ENCODE measurements at places on chromosomes 12 and 14.

DNA sequence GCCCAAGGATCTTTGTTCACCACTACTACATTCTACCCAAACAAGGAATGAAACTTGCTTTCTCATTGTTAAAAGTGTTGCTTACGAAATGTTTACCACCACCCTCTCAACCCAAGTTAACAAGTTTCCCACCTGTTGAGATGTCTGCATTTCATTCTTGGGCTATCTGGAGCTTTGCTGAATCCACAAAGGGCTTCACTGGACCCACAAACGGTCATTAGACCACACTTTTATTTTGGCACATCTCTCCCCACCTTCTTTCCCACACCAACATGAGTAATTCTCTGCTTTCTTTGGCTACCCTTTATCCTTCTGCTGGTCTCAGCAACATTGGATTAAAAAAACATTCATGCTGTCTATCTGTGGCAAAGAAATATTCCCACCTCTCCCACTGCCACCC is 78.0 kb downstream of the TMEM260 start:
- DNase-seq: no peak

DNA sequence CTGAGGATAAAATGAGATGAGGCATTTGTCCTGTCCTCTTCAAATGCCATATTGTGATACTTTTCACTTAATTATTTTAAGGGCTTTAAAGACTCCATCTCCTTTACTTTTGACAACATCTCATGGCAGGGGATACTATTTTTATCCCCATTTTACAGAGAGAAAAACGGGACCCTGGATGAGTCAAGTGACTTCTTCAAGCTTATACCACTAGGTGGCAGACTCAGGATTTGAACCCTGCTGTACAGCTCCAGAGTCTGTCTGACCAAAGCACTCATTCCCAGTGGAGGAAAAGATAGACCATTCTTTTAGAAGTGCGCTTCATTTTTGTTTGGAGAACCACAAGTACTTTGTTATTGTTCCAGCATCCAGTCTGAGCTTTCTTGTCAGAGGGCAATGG is 1.7 kb upstream of the SMOC1 start:
- peak; percentile 67 for DNase-seq

DNA sequence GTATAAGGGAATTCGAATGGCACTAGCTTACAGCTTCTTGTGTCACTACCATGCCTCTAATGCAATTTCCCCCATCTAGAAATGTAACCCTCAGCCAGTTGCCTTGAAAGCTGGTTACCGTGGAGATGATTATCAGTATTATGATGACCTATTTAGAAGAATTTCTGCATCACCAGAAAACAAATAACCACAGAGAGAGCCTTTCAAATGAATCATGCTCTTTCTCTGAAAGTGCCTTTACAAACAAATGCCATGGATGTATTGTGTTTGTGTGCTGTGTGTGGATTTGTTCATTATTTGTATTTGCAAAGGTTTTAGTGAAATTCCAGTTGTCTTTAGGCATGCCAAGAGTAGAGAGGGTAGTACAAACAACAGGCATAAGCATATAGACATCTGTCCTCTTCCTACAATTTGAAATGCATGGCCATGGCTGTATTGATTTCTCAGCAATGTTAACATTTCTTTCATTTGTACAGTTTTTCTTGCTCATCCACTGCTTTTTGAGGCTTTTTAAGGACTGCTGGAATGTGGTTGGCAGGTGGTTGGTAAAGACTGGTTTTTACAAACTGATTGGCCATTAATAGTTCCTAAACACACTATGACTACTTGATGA is 266.5 kb downstream of the PAWR start:
- peak; percentile 91 for DNase-seq

- peak; percentile 68 for DNase-seq
Observed at GRCh38 chr12:53623548-53624385, 2.4 kb downstream of the ATF7 start.

- DNase-seq: no peak
Observed at GRCh38 chr12:19642345-19642744, 203.1 kb downstream of the AEBP2 start.

DNA sequence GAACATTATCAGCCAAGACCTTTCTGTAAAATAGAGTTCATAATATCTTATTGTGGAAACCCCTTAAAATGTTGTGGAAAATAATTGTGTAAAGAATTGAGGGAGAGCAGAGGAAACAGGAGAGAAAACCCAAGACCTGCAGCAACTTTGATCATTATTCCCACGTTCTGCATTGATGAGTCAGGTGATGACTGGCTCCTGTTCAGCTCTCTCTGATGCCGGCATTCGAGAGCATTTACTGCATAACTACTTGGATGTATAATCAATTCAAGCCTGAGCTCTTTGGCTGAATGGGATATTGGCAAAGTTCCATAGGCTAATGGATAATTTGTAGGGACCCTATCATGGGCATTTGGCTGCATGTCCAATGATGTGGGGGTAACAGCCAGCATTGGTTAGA is 176.3 kb upstream of the ARID2 start:
- DNase-seq: peak; percentile 15

DNA sequence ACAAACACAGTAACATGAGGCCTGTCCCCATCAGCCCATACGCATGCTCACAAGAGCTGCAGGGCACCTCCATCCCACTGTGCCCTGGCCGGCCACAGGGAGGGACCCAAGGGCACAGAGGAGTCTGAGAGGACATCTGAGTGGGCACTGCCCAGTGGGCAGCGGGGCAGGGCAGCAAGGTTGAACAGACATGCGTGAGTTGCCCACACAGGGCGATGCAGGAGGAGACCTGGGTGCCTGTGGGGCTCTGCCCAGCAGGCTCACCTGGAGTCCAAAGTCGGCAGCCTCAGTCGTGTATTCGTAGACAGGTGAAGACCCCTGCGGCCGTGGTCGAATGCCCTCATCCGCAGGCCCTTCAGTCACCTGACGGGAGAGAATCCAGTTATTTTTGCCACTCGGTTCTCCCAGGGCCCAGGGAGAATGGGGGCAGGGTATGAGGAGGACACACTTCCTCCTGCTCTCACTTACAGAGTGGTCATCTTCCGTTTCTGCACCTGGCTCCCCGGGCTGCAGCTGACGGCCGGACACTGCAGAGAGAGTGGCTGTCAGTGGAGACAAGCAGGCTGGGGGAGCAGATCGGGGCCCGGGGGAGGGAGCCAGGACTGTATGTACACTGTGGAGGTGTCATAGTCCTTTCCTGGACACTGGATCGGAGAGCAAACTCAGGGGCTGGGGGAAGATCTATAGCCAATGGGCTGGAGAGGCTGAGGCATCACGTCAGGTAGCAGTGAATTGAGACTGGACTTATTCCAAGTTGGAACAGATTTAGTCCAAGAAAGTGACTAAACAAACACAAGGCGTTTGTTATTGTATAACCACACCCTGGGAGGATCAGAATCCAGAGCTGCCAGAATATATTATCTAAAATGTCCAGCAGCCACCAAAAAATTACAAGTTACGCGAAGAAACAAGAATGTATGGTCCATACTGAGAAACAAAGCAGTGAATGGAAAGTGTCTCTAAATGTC is 20.7 kb downstream of the AHNAK2 start:
- peak; percentile 31 for DNase-seq

- peak; percentile 60 for DNase-seq
Observed at GRCh38 chr14:61542848-61543790, 152.2 kb upstream of the HIF1A start.

Data from fibroblast of mammary gland (primary cell).